Nephron progenitor cell (in vitro differentiated cells): ENCODE measurements at places on chromosomes 13 and 19.
A peak's percentile ranks its signal among the peaks of the same experiment; 100 is the strongest.

DNA sequence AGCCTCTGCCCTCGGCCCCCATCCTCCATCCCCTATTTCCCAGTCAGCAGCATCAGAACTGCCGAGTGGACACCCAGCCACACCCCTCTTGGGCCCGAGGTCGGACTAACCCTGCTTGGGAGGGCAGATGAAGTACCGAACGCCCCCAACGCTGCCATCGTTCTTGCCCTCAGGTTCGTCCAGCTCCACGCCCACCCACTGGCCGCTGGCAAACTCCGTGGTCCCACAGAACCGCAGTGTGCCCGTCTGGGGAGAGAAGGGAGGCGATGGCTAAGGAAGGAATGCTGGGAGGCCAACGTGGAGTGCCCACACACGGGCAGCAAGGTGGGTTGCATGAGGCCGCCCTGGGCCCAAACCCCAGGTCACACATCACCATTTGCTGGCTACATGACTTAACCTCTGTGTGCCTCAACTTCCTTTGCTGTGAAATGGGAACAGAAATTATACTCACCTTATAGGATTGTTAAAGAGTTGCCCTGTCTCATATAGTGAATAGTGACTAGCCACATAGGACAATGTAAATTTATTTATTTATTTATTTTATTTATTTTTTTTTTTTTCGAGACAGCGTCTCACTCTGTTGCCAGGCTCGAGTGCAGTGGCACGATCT, 5.2 kb upstream of the ALKBH6 start:
- peaks cover 23% of the 10 kb centered on the region for H3K4me1 ChIP-seq
- no peak for DNase-seq
- peaks cover 43% of the 10 kb centered on the region for H3K36me3 ChIP-seq
- H3K27ac ChIP-seq: no peak overlapping the region

DNA sequence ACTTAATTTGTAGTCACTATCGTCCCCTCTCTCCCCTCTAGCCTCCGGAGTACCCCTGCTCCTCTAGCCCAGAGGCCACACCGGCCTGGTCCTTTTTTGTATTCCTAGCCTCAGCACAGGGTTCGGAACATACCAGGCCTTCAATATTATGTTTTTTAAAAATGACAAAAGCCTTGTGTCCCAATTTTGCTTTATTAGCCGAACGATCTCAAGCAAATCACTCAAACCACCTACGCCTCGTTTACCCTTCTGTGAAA, 463 bp upstream of the POMP start:
- H3K27me3 ChIP-seq: no peaks in the 10 kb centered on the region
- no peak for DNase-seq
- H3K4me3 ChIP-seq: peak overlapping the region; percentile 87
- H3K27ac ChIP-seq: peak overlapping the region; percentile 59

DNA sequence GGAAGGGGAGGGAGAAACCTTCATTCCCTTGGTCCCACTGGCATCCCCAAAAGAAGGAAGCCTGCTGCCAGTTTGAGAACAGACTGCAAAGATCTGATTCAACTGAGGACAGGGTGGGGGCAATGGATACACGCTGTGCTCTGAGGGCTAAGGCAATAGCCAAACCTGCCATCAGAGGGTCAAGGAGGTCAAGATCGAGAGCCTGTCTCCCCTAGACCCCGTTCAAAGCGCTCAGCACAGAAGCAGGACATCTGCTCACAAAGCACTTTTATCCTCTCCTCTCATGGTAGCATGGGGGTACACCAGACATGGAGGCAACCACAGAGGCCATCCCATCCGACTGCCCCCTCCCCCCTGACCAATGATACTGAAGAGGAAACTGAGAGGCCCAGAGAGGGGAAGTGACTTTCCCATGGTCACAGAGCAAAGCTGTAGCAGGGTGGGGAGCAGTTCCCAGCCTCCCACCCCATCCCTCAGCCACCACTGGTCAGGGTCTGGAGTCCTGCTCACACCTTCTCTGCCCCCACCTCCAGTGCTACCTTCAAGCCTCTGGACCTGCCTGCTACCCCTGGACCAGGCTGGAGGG, 11.1 kb downstream of the POU2F2 start:
- H3K4me3 ChIP-seq: no peak overlapping the region
- H3K27me3 ChIP-seq: peaks cover 48% of the 10 kb centered on the region
- H3K36me3 ChIP-seq: no peaks in the 10 kb centered on the region
- no peak overlapping the region for H3K27ac ChIP-seq

GRCh38 chr13:42997381-42997780, 5.3 kb upstream of the EPSTI1 start:
- H3K27ac ChIP-seq: no peak overlapping the region
- H3K4me3 ChIP-seq: no peak overlapping the region
- DNase-seq: no peak
- H3K36me3 ChIP-seq: no peaks in the 10 kb centered on the region
- H3K4me1 ChIP-seq: peaks cover 7% of the 10 kb centered on the region

GRCh38 chr13:92403606-92404005, 823.0 kb upstream of the GPC6 start:
- H3K27me3 ChIP-seq: no peaks in the 10 kb centered on the region
- no peak overlapping the region for H3K4me3 ChIP-seq
- DNase-seq: no peak
- H3K4me1 ChIP-seq: no peaks in the 10 kb centered on the region
- no peak overlapping the region for H3K27ac ChIP-seq

DNA sequence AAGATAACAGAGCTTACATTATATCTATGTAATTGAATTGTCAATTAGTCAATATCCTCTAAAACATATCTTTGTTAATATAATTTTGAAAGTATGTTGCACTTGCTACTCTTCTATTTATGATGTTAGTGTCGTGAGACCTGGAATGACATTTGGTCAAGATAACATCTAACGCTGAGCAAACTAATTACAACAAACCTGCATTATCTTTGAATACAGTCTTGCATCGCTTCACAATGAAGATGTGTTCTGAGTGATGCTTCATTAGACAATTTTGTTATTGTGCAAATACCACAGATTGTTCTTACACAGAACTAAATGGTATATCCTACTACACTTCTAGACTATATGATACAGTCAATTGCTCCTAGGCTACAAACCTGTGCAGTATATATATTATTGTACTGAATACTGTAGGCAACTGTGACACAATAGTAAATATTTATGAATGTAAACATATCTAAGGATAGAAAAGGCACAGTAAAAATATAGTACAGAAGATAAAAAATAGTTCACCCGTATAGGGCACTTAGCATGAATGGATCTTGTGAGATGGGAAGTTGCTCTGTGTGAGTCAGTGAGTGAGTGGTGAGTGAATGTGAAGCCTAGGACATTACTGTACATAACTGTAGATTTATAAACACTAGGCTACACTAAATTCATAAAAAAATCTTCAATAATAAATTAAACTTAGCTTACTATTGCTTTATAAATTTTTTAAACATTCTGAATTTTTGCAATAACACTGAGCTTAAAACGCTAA, 1773.8 kb downstream of the PCDH9 start:
- H3K27ac ChIP-seq: no peak overlapping the region
- H3K4me1 ChIP-seq: peaks cover 19% of the 10 kb centered on the region
- no peaks in the 10 kb centered on the region for H3K27me3 ChIP-seq
- DNase-seq: no peak
- no peak overlapping the region for H3K4me3 ChIP-seq

DNA sequence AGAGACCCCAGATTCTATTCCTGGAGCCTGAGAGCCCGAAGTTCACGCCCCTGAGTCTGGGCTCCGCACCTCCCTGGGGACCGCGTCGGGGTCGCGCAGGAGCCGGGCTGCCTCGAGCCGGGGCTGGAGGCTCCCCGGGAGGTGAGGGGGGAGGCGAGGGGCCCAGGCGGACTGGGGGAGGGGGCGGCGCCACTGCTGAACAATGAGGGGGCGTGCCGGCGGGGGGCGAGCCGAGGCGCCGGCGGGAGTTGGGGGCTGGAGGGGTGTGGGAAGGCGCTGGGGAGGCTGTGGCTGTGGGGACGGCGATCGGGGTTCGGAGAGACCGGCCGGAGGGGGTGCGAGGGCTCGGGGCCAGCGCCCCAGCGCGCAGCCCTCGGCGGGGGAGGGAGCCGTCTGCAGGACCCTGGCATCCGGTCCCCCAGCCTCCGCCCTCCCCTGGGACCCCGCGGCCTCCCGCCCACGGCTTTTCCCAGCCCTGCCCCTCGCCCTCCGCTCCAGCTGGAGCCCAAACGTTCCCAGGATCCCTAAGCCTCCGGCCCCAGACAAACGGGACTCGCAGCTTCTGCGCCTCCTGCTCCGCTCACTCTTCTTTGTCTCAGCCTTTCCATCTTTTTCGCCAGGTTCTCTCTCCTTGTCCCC, 922 bp downstream of the PLEKHG2 start:
- peaks cover 5% of the 10 kb centered on the region for H3K27me3 ChIP-seq
- peaks cover 60% of the 10 kb centered on the region for H3K4me1 ChIP-seq
- peak overlapping the region; percentile 95 for H3K27ac ChIP-seq
- peak overlapping the region; percentile 98 for H3K4me3 ChIP-seq
- peaks cover 16% of the 10 kb centered on the region for H3K36me3 ChIP-seq

DNA sequence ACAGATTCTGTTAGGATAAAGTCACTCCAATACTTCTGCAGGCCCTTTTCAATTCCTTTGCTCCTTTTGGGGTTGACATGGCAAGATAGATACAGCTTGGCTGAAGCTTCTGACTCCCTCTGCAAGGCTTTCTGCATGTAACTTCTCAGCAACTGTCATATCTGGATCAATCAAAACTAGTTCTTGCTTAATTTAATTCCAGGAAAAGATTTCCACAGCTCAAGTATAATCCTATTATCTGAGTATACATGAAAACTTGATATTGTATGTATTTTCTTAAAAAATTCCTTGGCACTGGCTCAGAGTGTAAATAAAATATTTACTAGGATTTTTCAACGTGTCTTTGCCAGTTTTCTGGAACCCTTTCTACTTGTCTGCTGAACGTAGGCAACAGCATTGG, 109.6 kb downstream of the STARD13 start:
- no peak overlapping the region for H3K27ac ChIP-seq
- H3K36me3 ChIP-seq: no peaks in the 10 kb centered on the region
- peaks cover 13% of the 10 kb centered on the region for H3K27me3 ChIP-seq
- no peak overlapping the region for H3K4me3 ChIP-seq
- DNase-seq: no peak

- H3K4me1 ChIP-seq: peaks cover 6% of the 10 kb centered on the region
- H3K27me3 ChIP-seq: peaks cover 2% of the 10 kb centered on the region
- no peak overlapping the region for H3K4me3 ChIP-seq
- H3K27ac ChIP-seq: peak overlapping the region; percentile 49
These were observed 69.6 kb downstream of the ZAR1L start for GRCh38 chr13:32245555-32245954.

GRCh38 chr13:21846605-21847004, 175.7 kb downstream of the FGF9 start:
- DNase-seq: no peak
- peaks cover 6% of the 10 kb centered on the region for H3K36me3 ChIP-seq
- H3K4me1 ChIP-seq: peaks cover 11% of the 10 kb centered on the region
- no peak overlapping the region for H3K4me3 ChIP-seq
- peaks cover 5% of the 10 kb centered on the region for H3K27me3 ChIP-seq

DNA sequence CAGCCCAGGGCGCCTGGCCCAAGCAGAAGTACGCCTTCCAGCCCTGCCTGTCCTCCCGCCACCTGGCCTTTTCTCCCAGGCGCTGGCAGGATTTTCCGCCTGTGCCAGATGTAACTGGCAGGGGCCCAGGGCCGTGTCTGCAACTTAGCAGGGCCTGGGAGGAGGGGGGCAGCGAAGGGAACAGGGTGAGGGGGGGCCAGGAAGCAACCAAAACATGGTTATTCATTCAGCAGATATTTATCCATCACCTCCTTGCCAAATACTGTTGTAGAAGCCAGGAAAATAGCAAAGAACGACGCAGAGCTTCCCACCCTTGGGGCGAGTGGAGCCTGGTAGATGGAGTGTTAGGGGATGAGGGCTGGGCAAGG, 5.6 kb downstream of the TLE6 start:
- no peak for DNase-seq
- no peak overlapping the region for H3K4me3 ChIP-seq
- H3K27me3 ChIP-seq: peaks cover 100% of the 10 kb centered on the region
- peaks cover 37% of the 10 kb centered on the region for H3K4me1 ChIP-seq

DNA sequence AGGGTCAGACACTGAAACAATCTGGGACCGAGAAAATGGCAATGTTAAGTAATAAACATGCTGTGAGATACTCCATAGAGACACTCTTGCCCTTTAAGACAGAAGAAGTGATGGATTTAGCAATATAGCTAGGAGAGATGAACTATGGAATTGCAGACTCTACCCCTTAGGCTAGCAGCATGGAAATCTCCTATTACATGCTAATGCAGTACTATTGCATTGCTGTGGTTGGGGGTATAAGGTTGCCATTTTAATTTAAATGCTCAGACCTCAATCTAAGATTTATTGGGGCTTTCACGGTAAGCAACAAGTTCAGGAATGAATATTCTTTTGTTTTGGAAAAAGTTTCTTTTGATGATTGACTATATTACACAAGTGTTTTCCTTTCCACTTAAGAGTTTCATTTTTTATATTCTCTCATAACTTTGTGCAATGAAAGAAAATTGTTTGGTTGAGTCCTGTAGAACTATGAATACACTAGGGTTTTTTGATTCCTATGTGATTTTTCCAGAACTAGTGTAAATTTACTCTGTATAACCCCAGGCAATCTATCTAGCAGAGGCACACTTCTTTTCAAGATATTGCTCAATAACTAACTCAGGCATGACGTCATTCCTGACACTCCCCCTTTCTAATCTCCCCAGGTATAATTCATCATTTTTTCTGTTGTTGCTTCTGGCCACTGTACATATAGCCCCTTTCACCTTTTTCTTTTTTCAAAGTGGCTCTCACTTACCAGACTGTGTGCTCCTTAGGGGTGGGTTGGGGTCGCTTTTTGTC, 394.7 kb upstream of the KLF12 start:
- DNase-seq: no peak
- H3K4me3 ChIP-seq: no peak overlapping the region
- no peaks in the 10 kb centered on the region for H3K36me3 ChIP-seq
- no peaks in the 10 kb centered on the region for H3K27me3 ChIP-seq
- no peaks in the 10 kb centered on the region for H3K4me1 ChIP-seq

DNA sequence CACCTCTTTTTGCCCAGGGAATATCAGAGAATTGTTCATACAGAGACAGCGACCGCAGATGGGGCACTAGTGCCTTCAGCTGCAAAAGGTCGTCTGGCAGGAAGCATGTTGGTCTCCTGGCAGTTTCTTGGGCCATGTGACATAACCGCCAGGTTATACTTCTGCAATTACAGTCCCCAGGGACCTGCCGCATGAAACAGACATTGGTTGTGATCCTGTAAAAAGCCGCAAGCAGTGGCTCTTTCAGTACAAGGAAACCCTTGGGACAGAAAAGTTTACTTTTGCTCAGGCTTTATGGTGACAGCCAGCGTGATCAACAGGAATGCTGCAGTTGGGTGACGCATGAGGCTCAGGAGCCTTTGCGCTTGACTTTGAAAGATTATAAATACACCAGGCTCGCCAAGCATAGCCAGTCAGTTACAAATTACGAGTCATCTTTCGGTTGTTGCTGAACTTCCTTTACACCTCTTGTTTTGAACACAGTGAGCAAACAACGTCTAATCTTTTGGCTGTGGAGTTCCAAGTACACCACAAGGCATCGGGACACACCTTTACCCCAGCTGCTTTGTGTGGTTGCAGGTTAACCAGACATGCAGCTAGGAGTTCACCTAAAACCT, 50.5 kb upstream of the UBE2L5 start:
- peaks cover 7% of the 10 kb centered on the region for H3K27me3 ChIP-seq
- no peak for DNase-seq
- H3K27ac ChIP-seq: peak overlapping the region; percentile 76
- H3K36me3 ChIP-seq: no peaks in the 10 kb centered on the region
- no peak overlapping the region for H3K4me3 ChIP-seq

GRCh38 chr13:29923554-29924481, 73.4 kb upstream of the UBL3 start:
- H3K4me1 ChIP-seq: peaks cover 30% of the 10 kb centered on the region
- no peak overlapping the region for H3K4me3 ChIP-seq
- H3K27ac ChIP-seq: no peak overlapping the region
- peaks cover 2% of the 10 kb centered on the region for H3K27me3 ChIP-seq
- no peak for DNase-seq

GRCh38 chr13:21661097-21661909, 9.6 kb upstream of the FGF9 start:
- no peak overlapping the region for H3K4me3 ChIP-seq
- DNase-seq: no peak
- peaks cover 47% of the 10 kb centered on the region for H3K36me3 ChIP-seq
- peaks cover 2% of the 10 kb centered on the region for H3K27me3 ChIP-seq
- no peak overlapping the region for H3K27ac ChIP-seq
